ENCODE measurements at places on chromosomes 5 and 9.

- no peak for DNase-seq
Measured at GRCh38 chr9:5608298-5609225, 20.3 kb upstream of the RIC1 start.

DNA sequence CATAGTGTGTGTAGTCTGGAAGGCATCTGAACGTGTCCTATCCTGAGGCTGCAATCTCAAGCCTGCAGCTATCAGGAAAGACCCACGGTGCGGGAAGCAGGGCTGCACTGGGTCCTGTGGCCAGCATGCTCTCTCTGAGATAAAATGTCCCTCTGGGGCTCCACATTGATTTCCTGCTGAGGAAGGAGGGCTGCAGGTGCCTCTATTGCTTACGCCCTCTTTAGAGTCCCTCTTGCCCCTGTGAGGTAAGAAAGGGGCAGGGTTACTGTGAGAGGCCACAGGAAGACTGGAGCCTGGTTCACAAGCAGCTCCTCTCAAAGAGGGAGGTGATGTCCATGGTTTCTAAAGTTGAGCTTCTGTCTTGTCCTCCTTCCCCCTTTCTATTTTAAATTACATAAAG is 299.9 kb upstream of the RFX3 start:
- DNase-seq: no peak

- no peak for DNase-seq
Measured at GRCh38 chr9:104247899-104248460, 153.9 kb downstream of the SMC2 start.

DNA sequence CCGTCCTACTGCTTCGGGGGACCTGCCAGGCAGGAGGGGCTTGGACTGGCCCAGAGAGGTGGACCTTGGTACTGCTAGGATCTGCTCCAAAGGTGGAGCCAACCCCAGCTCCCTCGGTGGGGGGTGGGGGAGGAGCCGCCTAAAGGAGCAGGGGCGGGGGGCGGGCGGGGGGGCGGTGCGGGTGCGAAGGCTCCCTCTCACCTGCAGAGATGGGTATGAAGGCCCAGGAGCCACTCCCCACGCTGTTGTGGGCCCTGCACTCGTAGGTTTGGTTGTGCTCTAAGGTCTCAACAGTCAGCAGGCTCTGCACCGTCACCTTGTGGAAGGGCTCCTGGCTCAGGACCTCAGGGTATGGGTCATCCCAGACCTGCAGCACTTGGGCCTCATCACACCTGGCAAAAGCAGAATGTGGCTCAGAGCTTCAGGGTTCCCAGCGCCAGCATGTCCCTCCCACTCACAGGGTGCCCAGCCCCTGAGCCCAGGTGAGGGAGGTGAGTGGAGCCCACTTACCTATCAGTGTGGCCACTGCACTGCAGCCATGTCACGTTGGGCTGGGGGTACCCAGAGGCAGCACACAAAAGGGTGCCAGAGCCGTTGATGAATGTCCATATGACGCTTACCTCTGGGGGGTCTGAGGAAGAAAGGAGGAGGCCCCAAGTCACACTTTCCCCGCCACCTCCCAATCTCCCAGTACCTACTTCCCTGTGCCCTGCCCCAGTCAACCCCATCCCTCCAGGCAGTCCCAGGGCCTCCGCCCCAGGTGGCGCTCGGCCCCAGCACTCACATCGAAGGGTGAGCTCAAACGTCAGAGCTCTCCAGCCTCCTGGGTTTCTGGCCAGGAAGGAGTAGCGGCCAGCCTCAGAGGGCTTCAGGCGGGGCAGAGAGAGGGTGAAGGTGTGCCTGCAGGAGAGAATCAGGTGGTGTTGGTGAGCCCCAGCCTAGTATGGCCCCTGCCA is 16.4 kb downstream of the CSF1R start:
- DNase-seq: no peak

- no peak for DNase-seq
Measured at GRCh38 chr5:59360130-59360555, 533.4 kb downstream of the PDE4D start.
